ENCODE measurements at places on chromosomes 4 and X.

DNA sequence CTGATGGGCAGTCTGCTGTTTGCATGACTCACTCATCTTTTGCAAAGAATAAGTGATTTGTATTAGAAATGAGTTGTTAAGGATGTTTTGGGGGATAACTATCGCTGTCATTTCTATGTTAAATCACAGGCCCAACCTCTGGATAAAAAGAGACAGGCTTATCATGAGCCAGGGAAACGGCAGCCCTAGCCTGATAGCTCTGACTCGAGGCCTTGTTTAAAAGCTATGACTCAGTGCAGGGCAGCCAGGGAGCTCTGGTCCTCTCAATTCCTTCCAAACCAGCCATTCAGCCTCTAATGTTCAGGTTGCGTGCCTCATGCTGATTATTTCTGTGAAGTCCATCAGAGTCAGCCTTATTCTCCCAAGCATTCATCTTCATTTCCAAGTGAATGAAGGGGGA is 305.9 kb upstream of the HAND2 start:
- no peak for DNase-seq

DNA sequence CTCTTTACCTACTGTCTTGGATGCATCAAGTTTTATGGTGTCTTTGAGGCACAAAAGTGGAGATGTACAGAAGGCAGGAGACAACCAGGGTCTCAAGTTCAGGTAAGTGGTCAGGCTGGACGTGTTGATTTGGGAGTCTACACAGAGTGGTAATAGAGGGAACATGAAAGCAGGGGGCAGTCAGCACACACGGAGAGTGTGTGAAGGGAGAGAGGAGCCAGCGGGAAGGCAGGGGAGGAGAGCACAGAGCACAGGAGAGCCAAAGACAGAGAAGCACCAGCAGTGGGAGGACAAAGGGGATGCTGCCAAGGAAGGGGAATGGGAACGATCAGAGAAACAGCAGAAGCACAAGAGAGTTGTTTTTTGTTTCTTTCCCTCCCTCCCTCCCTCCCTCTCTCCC is 32.9 kb downstream of the TMEM150C start:
- DNase-seq = no peak

DNA sequence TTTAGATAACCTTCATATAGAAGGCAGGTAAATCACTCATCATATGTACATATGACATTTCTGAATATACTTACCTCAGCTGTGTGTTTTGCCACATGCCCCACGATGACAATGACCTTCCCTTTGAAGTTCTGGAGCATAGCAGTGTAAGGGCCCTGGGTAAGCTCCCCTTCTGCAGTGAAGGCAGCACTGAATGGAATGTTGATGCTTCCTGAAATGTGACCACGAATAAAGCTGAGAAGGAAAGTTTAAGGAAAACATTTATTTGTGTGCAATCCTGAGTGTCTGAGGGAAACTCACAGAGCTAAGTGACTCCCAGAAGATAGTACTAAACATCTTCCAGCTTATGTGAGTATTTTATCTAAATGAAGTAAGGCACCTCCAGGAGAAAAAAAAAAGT is 200.1 kb downstream of the NPNT start:
- DNase-seq = no peak

DNA sequence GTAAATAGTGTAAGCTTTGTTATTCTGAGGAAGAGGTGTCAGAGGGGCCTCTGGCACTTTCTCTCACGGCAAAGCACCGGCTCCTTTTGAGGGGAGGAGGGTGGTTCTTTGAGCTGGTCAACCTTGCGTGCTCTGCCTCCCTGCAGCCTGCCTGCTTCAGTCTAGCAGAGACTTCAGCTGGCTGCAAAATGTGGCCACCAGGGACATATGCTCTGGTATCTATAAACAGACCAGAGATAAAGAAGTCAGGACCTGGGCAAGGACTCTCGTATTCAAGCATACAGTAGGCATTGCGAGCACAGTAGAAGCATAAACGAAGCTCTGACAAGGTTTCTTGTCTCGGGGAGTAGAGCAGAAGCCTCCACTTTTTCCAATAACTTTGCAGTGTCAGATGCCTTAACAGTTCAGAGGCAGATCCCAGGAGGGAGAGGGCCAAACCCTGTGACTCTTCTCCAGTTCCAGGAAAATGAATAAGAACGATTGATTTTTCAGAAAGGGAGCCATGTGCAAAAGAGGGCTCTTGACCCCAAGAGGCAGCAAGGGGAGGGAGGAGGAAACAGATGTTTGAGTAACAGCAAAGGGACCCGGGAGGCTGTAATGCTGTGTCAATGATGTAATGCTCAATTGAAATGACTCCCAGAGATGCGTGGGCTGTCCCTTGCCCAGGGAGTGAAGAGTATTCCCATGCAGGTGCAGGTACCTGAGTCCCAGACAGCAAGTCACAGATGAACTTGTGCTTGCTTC is 57.9 kb upstream of the TEX13D start:
- DNase-seq = no peak

DNA sequence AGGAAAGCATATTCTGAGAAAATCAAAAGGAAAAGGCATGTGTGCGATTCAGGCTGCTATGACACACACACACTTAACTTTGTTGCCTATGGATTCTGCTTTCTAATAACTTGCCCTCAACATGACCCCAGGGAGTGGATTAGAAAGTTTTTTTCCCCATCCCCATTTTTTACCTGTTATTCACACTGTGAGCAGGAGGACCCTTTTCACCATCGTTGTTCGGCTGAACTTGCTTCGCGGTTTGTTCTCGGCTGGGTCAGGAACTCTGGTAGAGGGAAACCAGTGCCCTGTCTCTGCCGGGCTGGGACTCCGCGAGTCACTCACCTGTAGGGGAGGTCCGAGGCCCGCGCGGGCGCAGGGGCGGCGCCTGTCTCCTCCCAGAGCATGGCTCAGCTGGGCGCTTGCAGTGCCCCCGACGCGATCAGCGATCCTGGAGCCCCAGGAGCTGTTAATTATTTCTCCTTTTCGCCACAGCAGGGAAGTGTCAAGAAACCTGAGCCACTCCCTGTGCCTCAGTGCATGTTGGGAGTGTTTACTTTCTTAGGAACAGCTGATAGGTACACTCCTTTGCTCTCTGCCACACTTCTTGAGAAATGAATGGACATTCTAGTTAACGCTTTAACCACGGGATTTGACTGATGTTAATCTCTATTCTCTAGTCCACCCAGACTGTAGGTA is at the start of gene RASSF6:
TSS of gene RASSF6 (minus strand) at position 322 of the 678 bp plus-strand sequence. CDS start 8,641 bp downstream, outside the sequence.
- DNase-seq = peak; percentile 20

DNA sequence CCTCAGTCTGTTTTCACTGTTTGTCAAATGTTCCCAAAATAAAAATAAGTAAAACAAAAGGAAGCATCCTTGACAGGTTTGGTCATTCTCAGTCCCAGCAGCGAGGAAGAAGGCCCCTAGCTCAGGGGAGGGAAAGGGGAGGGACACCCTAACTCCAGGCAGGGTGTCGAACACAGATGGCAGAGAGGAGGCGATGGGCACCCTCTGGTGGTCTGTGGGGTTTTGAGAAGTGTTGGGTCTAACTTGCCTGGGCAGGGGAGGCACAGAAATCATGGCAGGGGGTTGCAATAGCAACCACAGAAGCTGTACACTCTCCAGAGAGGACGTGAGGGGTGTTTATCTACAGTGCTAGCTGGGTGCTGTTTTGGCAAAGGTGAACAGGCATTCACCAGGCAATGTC is 229.8 kb upstream of the SFRP2 start:
- peak; percentile 36 for DNase-seq

DNA sequence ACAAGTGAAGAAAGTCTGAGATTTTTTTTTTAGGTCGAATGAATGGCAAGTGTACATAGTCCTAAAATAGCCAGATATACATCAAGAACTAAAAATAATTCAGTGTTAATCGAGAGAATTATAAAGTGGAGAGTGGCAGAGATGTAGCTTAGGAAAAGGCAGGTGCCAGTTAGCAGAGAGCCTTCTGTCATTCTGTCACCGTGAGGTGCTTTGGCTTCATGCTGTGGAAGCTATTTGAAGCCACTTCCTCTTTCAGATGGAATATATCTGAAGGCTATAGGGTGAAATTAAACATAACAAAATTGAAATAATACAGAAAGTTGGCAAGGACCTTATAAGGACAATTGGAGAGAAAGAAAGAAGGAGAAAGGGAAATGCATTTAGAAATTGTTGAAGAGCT is 756.3 kb downstream of the CCSER1 start:
- no peak for DNase-seq

DNA sequence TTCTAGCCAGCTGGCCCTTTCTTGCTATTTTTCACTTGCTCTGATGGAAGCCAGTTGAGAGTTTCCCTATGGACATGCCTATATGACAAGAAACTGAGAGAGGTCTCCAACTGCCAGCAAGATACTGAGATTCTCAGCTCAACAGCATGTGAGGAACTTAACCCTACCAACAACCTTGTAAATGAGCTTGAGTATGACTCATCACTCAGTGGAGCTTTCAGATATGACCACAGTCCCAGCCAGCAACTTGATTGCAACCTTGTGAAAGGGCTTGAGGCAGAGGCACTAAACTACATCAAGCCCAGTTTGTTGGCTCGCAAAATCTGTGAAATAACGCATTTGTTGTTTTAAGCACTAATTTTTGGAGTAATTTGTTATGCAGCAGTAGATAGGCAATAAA is 175.8 kb downstream of the COMMD8 start:
- DNase-seq = no peak

DNA sequence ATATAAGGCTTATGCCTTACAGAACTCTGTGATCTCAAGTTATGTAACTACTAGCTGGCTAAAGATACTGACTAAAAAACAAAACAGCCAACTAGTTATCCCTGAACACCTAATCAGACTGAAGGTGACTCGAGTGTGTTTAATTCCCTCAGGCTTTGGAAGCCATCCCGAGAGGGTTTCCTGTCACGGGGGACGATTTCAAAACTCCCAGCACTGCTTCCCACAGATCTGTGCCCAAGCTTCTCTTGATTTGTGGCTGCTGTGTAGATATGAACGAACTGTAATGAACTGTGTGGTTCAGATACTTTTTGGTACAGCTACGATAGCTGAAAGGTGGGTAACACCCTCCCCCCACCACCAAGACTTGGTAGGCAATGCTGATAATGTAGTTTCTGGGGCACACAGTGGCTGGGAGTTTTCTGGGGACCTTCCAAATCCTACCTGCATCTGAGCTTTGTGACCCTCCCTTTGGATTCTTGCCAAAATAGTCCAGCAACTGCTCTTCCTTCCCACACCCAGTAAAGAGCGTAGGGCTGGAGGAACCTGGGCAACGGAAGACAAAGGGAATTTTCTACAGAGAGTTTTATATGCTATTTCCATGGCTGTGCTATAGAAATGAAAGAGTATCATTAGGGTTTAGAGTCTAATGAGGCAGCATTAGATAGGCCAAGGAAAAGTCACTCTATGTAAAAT is 148.8 kb downstream of the MGST2 start:
- DNase-seq = no peak

GRCh38 chr4:103400405-103400804 is 202.3 kb upstream of the CENPE start:
- DNase-seq = no peak

DNA sequence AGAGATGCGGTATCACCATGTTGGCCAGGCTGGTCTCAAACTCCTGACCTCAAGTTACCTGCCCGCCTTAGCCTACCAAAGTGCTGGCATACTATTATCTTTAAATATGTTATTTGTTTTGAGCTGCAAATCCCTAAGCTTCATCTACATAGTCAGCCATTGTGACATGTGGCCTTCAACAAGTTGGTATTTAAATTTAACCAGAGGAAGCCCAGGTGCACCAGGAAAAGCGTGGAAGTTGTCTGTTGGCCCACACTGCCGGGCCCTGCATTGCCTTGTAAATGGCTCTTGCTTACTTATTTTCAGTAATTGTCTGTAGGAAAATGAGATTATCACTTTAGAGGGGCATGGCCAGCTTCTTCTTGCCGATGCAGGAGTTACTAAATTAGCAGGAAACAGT is 6.0 kb downstream of the WWC2 start:
- no peak for DNase-seq

DNA sequence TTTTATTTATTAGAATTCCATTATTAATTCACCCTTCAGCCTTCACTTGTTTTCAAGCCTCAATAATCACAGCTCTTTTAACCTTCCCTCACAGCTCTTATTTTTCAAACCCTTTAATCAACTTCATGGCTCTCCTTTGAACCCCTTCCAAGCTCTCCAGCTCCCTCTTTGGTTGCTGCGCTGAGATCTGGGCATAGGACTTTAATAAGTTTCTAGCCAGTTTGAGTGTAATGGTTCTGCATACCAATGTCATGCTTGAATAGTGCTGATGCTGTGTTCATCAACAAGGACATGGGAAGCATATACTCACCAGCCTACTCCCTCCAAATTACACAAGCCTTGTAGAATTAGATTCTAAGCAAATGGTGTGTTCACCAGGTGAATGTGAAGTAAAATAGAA is 3.5 kb upstream of the RNF212 start:
- DNase-seq = no peak

- DNase-seq = no peak
These were observed 58.2 kb downstream of the CXXC4 start for GRCh38 chr4:104436542-104436941.

DNA sequence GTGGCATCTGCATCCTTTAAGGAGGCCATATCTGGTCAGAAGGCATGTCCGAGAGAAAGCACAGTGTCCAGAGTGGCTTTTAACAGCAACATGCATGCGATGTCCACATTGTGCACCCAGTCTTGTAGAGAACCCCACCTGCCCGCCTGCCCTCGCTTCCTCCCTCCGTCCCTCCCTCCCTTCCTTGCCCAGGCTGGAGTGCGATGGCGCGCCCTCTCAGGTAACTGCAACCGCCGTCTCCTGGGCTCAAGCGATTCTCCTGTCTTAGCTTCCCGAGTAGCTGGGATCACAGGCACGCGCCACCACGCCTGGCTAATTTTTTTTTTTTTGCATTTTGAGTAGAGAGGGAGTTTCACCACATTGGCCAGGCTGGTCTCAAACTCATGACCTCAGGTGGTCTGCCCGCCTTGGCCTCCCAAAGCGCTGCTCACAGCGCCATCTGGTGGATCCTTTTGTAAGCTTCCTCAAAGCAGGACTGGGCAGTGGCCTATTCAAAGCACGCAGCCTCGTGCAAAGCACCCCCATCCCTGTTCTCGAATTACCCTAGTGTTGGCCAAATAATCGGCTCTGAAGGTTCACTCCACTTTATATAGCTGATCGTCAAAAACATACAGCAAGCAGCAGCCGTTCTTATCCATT is 15.0 kb downstream of the BRCC3 start:
- DNase-seq = peak; percentile 56

- DNase-seq = no peak
These were observed 195.5 kb upstream of the VEGFC start for GRCh38 chr4:176988226-176988625.

DNA sequence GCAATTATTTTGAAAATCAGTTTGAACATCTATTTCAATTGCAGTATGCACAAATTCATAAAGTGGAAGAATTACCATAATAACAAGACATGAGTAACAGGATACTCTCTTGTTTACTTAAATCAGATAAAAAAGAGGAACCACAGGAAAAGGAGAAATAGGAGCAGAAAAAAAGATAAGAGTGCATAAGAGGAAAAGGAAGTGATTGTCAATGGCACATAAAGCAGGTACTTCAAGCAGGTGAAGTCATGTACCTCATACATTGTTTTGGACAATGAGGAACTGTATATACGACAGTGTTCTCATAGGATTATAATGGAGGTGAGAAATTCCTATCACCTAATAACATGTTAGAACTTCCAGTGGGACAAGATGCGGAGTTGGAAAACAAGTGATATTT is 334.5 kb upstream of the PCDH7 start:
- DNase-seq = no peak

- DNase-seq = no peak
These were observed 141.4 kb downstream of the KLHL8 start for GRCh38 chr4:87078987-87079486.
